Stimulated activated CD8-positive, alpha-beta memory T cell treated with anti-CD3 and anti-CD28 coated beads, Interleukin-4, amount 100 ng/mL, for 1 hour (primary cell): ENCODE measurements at places on chromosomes 6 and 20.

DNA sequence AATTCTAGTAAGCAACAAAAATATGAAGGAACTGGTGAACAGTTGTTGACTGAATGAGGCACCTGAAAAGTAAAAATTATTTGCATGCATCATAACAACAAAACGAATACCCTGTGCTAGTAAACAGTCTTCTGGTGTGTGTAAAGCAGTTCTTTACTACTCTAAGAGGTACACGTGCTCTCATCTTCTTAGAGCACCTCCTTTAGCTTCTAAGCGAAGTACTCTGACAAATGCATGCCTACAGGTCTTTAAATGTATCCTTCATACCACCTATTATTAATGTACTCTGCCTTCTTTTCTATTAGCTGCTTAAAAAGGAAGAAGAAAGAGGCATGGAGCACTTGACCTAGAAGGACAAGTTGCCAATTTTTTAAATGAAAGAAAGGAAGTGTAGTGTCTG is 32.2 kb upstream of the MYB start:
- no peak for DNase-seq

DNA sequence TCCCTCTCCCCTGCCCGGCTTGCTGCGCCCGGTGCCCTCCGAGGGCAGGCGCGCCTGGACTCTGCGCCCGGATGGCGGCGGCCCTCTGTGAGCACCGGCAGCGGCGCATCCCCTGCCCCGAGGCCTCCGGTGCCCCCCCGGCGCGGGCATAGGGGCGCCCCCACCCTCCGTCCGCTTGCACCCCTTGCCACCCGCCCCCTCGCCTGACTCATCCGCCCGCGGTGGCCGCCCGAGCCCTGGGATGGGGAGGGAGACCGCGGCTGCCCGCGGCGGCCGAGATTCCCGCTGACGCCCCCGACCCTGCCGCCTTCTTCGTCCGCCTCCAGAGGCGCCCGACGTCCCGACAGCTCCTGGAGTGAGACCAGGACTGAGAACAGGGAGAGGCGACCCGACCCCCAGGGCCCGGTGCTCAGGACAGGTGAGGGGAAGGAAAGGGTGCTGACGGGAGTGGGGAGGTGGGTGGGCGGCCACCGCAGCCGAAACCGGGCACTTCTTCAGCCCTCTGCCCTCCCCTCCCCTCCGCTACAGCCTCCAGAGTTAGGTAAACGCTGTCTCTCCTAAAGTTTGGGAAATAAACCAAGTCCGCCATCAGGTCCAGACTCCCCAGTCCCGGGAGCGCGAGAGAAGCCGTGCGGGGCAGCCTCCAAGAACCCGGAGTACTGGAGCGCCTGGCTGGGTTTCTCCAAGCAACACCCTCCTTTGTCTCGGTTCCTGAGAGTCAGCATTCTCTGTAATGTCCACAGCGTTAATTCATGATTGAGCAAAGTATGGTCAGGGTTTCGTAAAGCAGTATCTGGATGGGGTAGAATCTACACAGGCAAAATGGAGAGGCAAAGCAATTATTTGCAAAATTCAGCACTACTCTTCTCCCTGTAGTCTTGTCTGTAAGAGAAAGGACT is 539 bp downstream of the TMEM200A start:
- DNase-seq: no peak

DNA sequence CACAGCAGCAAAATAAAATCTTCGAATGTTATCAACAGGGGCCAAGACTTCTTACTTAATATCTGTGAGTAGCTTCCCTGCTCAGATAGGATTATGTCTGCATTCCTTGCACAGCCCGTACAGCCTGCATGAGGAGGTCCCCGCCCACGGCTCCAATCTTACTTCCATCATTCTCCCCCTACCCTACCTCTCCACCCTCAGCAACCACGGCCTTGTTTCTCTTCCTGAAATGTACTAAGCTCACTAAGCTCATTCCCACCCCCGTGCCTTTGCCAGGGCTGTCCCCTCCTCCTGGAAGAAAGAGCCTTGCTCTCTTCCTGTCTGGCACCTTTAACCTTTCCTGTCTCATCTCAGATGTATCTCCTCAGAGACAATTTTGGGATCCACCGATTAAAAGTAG is 120.4 kb downstream of the BCAS1 start:
- no peak for DNase-seq

DNA sequence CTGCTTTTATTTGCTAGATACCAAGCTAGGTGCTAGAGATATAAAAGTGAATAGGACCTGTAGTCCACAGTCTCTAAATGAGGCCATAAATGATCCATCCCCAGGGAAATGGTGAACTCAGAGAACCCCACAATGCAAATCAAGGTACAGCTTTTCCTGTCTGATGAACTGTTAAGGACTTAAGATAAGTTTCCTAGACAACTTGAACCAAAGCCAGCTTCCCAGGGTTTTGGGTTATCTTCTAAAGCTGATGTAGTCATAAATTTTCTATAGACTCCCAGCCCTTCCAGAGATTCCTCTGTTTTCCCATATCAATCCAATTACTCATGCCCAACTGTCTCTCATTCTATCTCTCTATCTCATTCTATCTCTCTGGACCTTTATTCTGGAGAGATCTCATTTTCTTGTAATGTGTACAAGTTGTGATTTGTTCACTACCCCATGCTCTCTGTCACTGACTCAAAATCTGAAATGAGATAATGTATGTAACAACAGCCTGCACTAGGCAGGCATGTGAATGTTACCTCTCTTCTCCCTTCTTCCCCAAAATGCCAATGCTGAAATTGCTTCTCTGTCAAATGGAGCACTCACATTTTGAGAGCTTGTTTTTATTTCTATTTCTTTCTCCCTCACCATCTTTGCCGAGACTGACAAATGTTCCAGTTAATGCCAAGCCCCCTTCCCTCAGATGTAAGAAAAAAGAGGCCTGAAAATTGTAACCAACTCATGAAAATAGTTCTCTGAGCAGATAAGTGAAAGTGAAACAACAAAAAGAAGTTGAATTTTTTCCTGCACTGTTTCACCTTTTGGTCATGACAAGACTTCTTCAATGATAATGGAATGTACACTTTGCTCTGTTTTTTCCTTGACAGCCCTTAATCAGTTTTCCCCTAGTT is 279.9 kb downstream of the SLC35F1 start:
- no peak for DNase-seq

DNA sequence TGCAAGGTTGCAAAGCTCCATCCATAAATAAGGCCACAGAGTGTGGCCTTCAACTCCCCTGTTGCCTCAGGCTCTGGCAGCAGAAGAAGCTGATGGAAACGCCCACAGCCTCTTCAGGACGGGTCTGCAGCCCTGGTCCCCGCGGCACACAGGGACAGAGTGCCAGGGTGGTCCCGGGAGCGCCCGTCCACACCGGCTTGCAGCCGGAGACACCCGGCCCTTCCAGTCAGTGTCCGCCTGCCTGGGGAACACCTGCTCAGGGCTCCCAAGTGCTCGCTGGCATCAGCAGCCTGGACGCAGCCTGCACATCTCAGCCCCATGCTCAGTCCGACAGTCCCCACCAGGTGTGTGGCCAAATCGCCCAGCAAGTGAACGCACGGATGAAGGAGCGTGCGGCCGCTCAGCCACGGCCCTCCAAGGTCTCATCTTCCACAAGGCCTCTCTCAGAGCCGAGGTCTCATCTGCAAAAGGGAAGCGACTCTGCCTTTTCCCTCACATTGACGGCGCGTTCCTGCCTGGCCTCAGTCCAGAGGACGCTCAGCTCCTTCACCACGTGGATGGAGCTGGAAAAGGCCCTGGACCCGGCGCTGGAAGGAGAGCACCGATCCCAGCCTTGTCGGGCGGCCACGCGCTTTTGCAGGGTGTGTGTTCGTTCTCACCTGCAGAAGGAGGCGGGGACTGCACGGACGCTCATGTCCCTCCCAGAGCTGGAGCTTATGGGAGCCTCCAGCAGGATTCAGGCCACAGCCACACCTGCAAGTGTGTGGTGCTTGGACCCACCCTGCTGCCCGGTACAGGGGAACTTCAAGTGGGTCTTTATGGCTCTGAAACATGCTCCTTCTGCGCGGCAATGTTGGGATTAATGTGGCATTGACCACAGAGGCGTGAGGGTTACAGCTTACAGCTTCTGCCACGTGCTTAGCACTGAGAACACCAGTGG is 180.4 kb downstream of the DLL1 start:
- no peak for DNase-seq

DNA sequence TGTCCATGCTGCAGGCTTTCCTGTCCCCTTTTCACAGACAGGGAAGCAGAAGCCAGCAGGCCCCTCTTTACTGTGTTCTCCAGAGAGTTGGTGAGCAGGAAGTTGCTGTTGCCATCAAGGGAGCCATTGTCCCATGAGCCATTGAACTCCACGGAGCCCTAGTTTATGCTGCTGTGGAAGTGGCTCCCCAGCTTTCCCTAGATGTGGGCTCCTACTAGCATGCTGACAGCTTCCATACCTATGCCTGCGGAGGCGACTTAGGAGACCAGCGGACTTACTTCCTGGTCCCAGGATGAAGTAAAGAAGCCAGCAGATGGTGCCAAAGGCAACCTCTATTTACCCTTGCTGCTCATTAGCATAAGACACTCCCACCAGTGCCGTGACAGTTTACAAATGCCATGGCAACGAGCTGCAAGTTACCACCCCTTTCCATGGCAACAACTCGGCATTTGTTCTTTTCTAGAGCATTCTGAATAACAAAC is 30.8 kb upstream of the FKBP1A start:
- DNase-seq: no peak

DNA sequence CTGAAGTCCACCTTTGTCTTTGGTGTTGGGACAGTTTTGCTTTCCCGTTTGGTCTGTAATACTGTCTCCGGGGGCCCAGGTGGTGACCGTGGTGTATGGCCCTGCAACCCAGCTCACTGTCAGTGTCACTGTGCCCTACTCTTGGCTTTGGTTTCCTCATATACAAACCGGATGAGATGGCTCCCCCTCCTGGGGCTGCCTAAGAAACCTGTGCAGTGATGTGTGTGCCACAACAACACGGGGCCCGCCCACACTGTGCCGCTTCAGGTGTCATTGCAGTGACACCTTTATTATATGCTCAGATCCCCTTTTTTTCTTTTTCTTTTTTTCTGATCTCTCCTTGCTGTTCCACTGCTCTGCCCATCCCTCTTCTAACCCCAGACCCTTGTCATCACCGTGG is 73.9 kb downstream of the RAMACL start:
- no peak for DNase-seq

DNA sequence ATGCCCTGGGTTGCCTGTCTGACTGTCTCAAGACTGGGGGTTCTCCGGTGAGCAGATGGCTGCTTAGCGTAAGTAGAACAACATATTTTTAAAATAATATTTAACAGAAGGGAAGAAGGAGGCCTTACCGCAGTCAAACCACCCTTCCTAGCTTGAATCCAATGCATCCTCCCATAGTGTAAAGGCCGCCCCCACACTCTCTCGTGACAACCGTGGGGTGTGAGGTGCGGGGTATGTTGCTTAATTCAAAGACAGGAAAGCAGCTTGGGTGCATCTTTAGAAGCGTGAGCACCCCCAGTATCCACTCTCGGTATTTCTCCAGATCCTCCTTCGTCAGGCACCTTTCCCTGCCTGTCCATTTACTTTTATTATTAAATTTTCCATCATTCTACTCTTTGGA is 501.2 kb upstream of the CDH4 start:
- DNase-seq: no peak

DNA sequence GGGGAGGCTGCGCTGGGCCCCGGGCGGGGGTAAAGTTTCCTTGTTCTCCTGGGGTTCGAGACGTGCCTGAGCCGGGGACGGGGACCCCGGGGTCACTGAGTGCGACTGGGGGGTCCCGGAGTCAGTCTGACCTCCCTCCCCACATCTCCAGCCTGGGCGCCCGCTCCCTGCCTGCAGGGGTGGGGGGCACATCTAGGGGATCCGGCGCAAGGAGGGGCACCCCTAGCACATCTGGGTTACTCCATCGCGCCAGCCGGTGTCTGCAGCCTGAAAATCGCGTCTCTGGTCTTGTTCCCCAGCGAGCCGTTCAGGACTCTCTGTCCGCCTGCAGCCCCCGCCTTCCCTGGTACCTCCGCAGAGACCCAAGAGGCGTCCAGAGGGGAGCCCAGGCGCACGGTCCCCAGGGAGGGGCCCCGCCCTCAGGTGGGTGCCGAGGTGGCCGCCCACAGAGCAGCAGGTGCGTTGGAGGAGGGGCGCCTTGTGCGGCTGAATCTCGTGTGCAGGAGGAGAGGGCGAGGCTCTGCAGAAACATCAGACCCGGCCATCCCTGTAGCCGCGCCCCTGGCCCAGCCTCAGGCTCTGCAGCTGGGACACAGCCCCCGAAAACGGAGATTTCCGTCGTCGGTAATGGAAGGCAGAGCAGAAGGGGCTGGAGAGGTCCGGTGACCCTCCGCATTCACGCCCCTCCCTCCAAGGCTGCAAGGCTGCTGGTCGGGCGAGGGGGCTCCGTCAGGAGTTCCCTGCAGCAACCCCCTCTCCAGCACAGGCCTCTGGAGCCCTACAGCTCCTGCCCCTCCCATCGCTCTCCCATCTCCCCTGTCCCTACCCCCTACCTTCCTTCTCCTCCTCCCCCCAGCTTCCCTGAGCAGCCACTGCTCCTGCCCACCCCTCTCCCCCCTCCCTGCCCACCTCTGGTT is 628 bp upstream of the CHRNA4 start:
- DNase-seq: no peak

- DNase-seq: no peak
These were observed 741.4 kb upstream of the MAP3K7 start for GRCh38 chr6:91328241-91328640.

GRCh38 chr6:27374824-27375612 is 13.5 kb upstream of the ZNF391 start:
- peak; percentile 40 for DNase-seq

DNA sequence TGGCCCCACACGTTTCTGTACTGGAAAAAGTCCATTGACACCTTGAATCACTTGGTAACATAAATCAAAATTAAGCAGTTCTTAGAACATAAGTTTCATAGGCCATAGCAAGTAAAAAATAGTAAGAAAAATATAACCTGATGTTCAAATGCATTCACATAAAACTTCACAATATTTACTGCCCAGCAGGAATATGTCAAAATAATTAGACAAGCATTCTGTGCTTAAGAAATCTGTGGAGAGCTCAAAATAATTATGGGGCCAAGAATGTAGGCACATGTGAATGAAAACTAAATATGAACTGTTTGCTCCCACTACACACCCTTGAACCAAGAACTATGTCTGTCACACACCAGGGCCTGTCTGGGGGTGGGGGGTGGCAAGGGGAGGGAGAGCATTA is 70.8 kb downstream of the IPCEF1 start:
- DNase-seq: no peak

- DNase-seq: no peak
These were observed 20.1 kb downstream of the RIPOR2 start for GRCh38 chr6:24915641-24916040.

GRCh38 chr6:126180585-126180984 is 159.3 kb upstream of the CENPW start:
- no peak for DNase-seq

GRCh38 chr6:143739341-143739851 is 61.6 kb downstream of the PHACTR2 start:
- DNase-seq: no peak

GRCh38 chr20:23180451-23180921 is 94.4 kb upstream of the CD93 start:
- no peak for DNase-seq

DNA sequence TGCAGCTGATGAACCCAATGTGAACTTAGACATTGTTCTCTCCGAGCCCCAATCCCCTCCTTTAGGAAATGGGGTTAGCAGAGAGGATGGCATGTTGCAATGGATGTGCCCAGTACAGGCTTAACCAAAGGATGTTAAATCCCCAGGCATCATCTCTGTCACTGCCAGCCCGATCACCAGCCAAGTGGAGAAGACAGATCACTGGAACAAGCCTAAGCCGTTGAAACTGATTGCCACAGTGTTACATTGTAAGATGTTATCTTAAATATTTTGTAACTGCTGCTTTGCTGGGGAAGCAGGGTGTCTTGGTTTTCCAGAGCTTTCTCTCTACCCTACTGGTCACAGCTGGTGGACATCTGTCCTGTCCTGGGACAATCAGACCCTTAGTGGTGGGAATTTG is 783.4 kb upstream of the CHD6 start:
- DNase-seq: no peak

GRCh38 chr20:46312075-46312944 is 4.0 kb upstream of the CDH22 start:
- DNase-seq: no peak
